Kidney capillary endothelial cell (primary cell): ENCODE measurements at places on chromosomes 16 and 17.

- DNase-seq: peak; percentile 92
Observed at GRCh38 chr16:30609926-30610839, at the start of gene ZNF689. ZNF689 (minus strand) TSS chr16:30610389; CDS start chr16:30610041, 348 bp downstream.

- no peak for DNase-seq
Observed at GRCh38 chr17:78089576-78090281, 38.8 kb downstream of the TMC6 start.

DNA sequence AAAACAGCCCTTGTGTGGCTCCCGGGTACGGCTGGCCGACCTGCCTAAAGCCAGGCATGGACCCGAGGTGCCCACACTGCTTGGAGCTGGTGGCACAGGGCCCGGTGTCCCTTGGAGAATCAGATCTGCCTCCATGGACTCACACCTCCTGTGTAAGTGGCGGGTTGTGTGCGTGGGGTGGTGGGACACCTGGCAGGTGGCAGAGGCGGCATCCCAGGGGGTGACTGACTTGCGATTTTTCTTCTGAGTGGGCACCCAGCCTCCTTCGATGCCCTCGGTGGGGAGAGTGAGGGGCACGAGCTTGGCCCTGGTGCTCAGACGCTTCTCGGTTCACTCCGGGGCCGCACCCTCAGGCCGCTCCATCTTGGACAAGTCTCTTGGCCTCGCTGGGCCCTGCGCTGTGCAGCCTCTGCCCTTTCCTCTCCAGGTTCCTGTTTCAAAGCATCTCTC lies 35.8 kb downstream of the METRNL start:
- DNase-seq: no peak

- DNase-seq: no peak
Observed at GRCh38 chr16:81967358-81967757, 43.9 kb downstream of the SDR42E1 start.

- no peak for DNase-seq
Observed at GRCh38 chr17:75030161-75030560, 16.6 kb downstream of the ATP5PD start.

- no peak for DNase-seq
Observed at GRCh38 chr16:61654962-61655361, 381.3 kb downstream of the CDH8 start.

- DNase-seq: no peak
Observed at GRCh38 chr16:47561286-47561685, 100.2 kb downstream of the PHKB start.

GRCh38 chr17:77279448-77280303 lies 138.9 kb downstream of the SEC14L1 start:
- DNase-seq: no peak

GRCh38 chr17:14417336-14417735 lies 116.5 kb downstream of the HS3ST3B1 start:
- DNase-seq: no peak

- no peak for DNase-seq
Observed at GRCh38 chr16:50696126-50696525, 2.7 kb downstream of the NOD2 start.

DNA sequence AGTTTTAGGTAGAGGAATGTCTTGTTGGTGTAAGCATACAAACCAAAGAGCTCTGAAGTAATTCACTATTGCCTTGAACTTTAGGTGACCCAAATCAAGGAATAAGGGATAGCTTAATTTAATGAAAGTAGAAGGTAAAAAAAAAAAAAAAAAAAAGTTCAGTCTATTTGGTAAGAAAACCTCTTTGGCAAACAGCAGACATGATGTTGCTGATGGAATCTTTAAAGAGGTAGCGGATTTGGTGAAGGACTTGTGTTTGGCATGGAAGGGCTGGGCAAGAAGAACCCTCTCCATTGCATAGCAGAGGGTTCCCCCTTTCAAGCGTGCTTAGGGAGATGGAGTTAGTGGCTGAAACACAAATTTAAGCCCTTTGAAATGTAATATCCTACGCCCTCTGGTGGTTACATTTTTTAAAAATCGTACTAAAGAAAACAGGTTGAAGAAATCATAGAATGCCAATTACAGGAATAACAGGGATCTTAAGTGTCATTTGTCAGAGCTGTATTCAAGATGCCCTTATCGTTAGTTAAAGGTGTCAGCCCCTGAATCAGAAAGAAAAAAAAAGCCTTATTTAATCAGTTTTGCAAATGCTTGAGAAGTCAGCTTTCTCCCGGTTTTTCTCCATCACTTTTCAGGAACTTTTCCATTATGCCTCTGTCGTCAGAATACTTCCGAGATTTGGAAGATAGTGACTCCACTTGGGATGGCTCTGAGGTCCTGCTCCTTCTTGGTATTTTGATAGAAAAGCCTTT lies 383.1 kb downstream of the KCNJ2 start:
- peak; percentile 47 for DNase-seq

DNA sequence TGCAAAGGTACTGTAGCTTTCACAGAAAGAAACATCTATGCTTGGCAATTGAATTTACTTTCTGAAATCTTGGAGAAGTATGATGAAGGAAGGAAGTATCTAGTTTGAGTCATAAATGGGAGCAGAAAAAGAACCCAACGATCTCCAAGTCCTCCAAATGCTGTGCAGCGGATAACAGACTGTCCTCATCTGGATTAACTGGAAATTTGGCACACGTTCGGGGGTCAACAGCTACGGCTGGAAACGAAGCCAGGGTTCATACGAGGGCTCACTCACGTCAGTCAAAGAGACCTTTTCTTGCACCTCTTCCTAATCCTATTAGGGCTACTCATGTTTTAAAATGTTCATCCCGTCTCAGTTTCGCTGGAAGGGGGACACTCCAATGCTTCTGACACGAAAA lies 152.0 kb downstream of the ZFHX3 start:
- no peak for DNase-seq

DNA sequence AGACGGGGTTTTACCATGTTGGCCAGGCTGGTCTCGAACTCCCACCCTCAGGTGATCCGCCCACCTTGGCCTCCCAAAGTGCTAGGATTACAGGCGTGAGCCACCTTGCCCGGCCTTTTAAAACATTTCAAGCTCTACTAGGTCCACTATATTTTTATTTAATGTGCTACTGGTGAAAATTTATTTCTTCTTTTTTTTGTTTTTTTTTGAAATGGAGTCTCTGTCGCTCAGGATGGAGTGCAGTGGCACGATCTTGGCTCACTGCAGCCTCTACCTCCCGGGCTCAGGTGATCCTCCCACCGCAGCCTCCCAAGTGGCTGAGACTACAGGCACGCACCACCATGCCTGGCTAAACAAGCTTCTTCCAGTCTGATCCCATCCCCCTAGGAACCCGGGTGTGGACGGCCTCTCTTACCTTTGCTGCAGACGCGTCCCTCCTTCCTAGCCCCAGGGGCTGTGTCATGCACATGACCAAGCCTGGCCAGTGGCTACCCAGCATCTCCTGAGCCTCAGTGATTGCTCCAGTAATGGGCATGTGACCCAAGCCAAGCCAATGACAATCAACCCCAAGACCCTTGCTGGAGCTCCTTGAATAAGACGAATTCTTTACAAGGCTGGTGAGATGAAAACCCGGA lies 40.1 kb upstream of the LITAF start:
- no peak for DNase-seq

DNA sequence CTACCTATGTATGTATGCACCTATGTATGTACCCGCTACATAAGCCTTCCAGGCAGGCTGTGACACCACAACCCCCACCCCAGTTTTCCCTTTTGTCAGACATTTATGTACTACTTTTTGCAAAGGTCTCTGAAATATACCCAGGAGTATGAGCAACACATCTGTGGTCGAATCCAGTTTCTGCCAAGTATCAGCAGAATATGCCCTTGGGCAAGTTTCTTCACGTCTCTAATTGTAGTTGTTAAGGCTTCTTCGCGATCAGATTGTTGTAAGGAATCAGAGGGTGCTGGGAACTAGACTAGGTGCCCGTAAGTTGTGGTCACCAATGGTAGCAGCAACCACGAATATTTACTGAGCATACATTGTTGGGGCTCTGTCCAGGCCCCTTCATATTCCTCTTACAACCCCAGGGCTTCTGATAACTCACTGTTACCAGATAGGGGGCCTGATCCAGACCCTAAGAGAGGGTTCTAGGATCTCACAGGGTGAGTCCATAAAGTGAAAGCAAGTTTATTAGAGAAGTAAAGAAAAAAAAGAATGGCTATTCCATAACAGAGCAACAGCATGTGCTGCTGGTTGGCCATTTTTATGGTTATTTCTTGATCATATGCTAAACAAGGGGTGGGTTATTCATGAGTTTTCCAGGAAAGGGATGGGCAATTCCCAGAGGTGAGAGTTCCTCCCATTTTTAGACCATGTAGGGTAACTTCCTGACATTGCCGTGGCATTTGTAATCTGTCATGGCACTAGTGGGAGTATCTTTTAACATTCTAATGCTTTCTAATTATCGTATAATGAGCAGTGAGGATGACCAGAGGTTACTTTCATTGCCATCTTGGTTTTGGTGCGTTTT lies 16.6 kb downstream of the NUDT7 start:
- no peak for DNase-seq

GRCh38 chr17:5506307-5506706 lies 19.9 kb downstream of the MIS12 start:
- no peak for DNase-seq

DNA sequence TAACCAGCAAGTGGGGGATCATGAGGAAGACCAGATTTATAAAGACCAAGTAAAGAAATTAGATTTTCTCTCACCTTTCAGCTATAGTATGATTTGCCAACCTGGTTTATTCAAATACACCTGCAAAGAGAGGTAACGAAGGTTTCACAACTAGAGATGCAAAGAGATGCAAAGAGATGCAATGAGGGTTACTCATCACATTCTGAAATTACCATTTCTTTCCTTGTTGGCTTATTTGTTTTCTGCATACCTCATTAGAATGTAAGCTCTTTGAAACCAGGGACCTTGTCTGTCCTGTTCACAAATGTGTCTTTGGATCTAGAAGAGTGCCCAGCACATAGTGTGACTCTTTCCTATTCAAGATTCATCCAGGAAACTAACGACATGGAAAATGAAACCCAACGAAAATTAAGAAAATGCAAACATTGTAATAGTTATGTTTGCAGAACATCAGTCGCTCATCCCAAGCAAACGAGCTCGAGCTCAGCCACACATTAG lies 9.0 kb upstream of the LONP2 start:
- DNase-seq: no peak

- DNase-seq: no peak
Observed at GRCh38 chr16:65794973-65795372, 571.5 kb upstream of the CDH5 start.

DNA sequence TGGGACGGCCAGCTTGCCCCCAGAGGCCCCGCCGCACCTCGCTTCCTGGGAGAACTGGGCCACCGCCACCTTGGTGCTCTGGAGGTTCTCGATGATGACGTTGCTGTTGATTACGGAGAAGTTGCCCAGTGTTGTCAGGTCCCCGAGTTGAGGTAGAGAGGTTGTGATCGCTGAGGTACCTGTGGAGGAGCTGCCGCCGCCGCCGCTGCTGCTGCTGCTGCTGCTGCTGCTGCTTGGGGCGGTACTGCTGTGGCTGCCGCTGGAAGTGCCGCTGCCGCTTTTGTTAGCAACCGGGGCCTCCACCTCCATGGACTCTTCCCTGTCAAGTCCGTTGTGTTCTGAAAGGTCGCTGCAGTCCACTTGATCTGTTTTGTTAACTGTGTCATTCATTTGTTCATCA lies 9.5 kb downstream of the SALL1 start:
- DNase-seq: no peak

DNA sequence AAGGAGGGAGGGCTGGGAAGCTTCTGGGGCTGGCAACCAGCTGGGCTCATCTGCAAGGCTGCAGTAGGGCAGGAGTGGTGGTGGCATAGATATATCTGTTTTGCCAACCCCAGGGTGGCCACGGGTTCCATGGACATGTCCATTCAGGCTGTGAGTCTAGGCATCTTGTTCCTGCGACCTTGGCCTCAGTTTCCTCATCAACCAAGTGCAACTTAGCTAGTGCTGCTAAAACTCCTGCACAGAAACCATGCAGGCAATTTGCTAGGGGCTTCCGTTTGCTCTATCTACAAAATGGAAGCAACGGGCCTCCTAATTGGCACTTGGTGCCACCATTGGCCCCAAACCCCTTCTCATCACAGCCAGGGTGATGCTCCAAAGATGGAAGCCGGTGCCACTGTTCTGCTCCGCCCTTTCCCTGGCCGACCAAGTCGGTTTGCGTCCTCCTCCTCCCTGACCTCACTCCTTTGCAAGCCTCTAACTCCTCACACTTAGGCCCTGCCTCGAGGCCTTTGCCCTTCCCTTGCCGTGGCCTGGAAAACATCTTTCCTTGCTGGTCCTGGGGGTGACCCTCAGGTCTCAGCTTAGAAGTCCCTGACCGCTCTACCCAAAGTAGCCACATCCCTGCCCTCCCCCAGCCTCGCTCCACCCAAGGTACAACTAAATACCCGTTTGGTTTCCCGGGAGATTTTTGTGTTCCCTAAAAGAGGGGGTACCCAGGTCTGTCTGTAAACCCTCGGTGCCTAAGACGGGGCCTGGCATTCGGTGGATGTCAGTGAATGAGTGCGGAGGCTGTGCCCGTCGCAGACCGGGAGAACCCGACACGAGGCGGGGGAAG lies 1.2 kb downstream of the SREBF1 start:
- no peak for DNase-seq

- no peak for DNase-seq
Observed at GRCh38 chr16:17469741-17470181, 999 bp downstream of the XYLT1 start.

DNA sequence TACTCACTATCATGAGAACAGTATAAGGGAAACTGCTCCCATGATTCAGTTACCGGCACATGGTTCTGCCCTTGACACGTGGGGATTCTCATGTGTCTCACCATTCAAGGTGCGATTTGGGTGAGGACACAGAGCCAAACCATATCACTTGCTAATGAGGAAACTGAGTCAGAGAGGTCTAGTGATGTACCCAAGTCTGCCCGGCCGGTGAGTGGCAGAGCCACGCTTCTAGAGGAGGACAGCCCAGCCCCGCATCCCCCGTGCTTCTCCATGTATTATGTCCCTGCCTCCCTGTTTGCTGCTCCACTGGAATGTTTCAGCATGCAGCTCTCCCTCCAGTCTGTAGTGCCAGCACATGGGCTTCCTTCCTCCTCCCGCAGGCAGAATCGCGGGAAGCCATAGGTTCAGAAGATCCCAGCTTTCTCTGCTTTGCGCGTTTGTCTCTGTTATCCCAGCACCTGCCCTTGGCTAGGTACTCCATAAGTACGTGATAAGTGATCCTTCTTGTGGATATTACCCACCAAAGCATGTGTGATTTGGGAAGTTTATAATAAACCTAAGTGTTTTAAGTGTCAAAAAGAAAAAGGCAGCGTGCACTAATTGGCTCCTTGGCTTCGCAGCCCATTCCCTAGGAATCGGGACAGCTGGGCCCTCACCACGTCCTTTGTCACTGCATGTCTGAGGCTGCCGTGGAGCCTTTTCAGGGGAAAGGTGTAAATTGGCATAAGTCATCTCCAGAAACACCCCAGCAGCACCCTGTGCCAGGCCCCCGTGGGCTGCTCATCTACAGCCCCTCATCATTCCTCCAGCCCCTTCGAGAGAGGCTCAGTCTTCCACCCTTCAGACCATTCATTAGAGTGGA lies 103.8 kb downstream of the CLEC16A start:
- DNase-seq: no peak

DNA sequence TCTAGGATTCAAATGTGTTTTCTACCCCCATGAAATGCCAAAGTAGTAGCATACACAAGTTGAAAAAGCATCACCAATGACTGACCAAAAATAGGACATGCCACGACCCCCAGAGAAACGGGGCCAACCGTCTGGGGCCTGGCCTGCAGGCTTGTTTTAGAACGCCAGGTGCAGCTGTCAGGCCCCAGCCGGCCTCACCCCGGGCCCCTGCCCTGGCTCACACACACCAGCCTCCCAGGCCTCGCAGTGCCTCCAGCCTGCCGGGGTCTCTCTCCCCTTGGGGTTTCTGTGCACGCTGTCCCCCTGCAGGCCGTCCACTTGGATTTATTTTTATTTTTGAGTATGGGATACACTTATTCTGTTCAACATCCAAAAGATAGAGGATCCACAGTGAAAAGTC lies 7.9 kb downstream of the KATNB1 start:
- no peak for DNase-seq

GRCh38 chr16:2095315-2095853 lies 40.3 kb downstream of the PKD1 start:
- no peak for DNase-seq
